ENCODE measurements at places on chromosomes 1 and 21.
A peak's percentile ranks its signal among the peaks of the same experiment; 100 is the strongest.

- DNase-seq = no peak
These were observed 34.1 kb downstream of the OPTC start for GRCh38 chr1:203528063-203528462.

- DNase-seq = no peak
These were observed 6.4 kb upstream of the PROK1 start for GRCh38 chr1:110444561-110444960.

DNA sequence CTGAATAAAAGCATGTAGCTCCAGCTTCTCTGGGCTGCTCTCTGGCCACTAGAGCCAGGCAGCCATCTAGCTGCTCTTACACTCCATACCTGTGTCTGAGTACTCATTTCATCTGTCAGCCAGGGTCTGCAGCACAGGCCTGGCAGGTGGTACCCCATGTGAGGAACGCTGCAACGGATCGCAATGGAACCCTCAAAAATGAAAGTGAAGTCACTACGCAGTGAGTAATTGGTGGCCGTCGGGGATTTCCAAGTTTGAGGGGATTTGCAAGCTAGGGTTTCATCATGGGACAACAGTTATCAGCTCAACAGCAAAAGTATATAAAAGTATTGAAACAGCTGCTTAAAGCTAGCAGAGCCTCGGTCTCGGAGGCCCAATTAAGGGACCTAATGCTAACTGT, 186.7 kb downstream of the HFM1 start:
- no peak for DNase-seq

DNA sequence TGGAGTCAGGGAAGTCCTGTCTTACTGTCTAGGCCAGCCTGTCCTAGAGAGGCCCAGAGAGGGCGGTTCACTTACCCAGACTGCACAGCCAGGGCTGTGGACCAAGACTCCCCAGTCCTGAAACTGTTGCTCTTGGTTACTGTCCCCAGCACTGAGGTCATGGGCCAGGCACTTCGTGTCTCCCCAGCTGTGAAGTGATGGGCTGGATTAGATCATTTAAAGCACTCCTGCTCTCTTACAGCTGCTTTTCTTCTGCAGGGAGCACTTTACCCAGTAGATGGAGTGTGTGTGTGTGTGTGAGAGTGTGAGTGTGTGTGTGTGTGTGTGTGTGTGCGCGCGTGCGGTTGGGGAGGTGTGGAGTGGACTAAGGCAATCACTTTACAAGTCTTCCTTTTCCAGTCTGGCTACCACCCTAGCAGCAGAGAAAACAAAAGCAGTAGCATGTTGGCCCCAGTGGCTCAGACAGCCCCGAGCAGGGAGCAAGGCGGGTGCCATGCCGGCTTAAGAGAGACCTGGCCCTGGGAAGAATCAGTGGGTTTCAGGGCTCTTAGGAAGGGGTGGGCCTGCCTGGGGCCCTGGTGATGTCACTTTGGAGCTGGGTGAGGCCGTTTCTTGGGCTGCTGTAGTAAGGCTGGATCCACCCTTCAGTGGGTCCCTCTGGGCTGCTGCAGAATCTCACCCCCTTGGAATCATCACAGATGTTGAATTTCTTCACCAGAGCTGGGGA, 2.4 kb downstream of the SPSB1 start:
- no peak for DNase-seq

GRCh38 chr1:6163973-6164617, 16.0 kb downstream of the CHD5 start:
- no peak for DNase-seq

DNA sequence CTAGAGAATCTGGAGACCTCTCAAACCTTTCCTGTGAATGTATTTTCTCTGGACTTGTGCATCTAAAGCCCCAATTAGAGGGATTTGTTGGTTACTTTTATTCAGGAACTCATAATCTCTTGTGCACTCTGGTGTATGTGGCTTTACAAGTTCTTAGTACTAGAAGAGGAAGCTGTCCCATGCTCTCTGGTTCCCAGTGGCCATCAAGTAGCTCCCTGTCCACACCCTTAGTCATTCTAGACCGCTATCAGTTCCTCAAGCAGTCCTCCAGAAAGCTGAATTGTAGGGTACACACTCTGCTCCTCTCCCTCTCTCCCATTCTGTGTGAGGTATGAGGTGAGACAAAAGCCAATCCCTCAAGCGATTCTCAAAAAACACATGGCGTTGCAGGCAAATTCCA, 470.3 kb downstream of the PTPRC start:
- no peak for DNase-seq

GRCh38 chr21:28148400-28149064, 844.1 kb downstream of the LTN1 start:
- no peak for DNase-seq

DNA sequence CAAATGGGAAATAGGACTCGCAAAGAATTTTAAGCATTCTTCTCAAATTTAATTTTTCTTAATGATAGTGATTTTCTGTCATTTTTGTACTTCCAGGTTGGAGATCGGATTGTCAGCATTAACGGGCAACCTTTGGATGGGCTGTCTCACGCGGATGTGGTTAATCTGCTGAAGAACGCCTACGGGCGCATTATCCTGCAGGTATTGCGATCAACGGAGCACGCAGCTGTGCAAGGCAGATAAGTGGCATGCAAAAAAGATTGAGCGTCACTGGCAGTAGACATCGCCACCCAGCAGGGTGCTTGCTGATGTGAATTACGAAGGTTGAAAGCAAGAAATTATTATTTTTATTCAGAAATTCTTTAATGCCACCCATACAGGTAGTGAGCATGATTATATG, 65.9 kb upstream of the L1TD1 start:
- DNase-seq = no peak

DNA sequence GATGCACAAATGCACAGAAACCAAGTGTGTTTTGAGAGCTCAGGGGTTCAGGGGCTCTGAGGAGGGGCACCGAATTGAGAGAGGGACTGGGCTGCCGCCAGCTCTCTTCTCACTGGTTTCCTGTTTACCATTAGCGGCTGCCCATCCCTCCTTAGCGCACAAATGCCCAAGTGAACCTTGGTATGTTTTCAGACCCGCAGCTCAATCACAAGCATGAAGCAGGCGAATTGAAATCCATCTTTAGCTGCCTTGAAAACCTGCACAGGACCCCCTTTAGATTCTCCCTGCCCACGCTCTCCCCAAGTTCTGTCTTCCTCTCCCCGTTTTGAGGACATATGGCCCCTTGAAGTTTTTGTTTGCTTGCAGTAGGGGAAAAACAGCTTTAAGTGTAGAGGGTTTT, 61.1 kb upstream of the ACOT11 start:
- no peak for DNase-seq

- no peak for DNase-seq
These were observed 294.1 kb upstream of the KAZN start for GRCh38 chr1:14304381-14304865.

DNA sequence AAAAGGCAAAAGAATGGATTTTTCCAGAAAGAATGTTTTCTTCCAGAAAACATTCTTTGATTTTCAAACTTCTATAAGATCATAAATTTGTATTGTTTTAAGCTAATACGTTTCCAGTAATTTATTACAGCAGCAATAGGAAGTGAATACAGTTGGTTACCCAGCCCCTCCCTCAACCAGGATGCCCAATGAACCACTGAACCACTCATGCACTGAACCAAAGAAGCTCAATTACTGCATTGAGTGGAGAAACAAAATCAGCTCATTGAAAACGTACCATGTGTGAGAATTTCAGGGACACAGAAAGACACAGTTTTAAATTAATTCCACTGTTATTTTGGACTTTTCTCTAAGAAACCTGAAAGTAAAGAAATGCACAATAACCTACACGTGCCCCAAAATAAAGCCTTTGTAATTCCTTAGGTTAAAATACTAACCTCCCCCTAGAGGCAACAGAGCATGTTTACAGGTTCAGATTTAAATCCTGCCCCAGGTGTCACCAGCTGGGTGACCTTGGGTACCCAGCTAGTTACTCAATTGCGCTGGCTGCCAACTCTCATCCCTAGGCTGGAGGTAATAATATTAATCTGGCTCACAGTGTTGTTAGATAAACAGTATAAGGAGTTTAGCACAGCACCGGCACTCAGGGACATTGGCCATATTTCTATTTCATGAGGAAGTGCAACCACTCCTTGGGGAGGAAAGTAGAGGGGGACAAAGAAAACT, 111.7 kb downstream of the NMNAT2 start:
- DNase-seq = no peak

DNA sequence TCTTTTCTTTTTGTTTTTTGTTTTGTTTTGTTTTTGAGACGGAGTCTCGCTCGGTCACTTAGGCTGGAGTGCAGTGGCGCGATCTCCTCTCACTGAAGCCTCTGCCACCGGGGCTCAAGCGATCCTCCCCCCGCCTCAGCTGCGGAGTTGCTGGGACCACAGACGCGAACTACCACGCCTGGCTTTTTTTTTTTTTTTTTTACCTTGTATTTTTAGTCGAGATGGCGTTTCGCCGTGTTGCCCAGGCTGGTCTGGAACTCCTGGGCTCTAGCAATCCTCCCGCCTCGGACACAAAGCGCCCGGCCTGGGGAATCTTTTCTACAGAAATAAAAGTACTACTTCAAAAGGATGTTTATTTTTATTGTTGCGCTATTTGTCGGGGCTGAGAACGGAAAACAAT, 1.1 kb upstream of the SETDB1 start:
- no peak for DNase-seq

DNA sequence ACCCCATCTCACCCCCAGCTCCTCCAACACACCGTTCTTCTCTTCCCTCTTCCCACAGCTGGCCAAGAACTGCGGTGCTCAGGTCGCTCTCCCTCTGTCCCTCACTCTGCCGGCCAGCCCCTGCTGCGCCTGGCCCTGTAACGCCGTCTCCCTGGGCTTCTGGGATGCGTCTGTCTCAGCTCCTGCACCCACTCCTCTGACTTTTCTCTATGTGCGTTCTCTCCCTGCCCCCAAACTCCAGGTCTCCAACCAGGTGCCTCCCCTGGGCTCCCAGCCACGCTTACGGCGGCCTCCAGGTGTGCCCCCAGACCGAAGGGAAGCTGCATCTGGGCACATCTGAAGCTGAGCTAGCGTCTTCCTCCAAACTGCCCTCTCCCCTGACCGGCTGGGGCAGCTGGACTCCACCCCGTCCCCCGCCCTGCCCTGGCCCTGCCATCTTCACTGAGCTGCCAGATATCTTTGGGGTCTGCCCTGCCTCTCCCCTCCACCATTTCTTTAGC, 2.6 kb downstream of the KRTAP10-12 start:
- no peak for DNase-seq

DNA sequence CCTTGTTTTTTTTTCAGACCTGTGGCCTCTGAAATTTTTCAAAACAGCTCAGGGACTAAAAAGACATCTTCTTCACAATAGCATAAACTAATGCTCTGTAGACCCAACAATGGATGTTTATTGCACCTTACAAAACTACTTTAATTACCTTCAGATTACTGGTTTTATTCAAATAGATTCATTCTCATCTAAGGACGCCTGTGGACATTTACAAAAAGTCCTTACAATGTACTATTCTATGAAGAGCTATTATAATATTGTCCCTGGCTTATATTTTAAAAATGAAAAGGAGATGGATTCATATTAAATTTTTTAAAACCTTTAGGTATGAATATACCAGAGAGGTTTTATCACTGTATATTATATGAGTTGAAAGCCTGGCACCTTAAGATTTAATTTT, 238.4 kb upstream of the NR5A2 start:
- no peak for DNase-seq

DNA sequence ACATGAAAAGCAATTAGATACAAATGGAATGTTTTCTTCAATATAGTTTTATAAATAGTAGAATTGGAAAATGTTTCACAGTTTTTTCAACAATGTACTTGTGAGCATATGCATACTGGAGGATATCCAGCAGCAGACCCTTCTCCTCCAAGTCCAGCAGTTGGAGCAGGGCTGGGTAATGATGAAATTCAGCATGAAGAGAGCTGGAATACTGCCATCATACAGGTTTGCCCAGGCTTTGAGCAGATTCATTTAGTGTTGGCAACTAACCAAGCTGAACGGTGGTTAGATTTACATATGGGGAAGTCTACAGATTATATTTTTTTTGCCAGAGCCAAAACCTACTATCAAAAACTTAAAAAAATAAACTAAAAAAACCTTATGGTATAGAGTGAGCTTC, 38.3 kb downstream of the WDR3 start:
- DNase-seq = no peak

GRCh38 chr1:181101581-181102226, 13.2 kb downstream of the IER5 start:
- DNase-seq = no peak

GRCh38 chr1:31658721-31659120, 14.0 kb upstream of the PEF1 start:
- DNase-seq = no peak

DNA sequence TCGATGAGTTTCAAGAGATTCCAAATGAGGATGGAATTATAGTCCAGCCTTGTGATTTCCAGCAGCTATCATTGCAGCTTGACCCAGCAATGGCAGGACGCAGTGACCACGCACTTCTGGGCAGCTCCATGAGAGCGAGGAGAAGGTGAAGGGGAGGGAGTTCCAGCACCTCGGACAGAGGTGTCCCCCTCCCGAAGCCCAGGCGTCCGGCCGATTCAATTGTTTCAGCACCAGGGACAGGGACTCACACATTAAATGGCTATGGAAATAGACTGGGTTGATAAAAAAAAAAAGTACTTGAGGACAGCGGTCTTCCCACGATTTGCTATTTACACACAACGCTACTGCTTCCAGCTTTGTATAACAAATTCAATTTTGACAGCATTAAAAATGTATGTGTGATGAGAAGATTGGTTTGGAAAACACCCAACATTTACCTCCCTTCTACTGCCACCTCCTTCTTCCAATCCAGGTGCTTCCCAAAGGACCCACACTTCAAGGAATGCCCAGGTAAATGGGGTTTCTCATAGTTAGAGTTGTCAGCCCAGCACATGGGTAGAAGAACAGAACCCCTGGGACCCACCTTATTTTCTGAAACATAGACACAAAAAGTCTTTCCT, 71.8 kb downstream of the DISP3 start:
- peak; percentile 26 for DNase-seq

DNA sequence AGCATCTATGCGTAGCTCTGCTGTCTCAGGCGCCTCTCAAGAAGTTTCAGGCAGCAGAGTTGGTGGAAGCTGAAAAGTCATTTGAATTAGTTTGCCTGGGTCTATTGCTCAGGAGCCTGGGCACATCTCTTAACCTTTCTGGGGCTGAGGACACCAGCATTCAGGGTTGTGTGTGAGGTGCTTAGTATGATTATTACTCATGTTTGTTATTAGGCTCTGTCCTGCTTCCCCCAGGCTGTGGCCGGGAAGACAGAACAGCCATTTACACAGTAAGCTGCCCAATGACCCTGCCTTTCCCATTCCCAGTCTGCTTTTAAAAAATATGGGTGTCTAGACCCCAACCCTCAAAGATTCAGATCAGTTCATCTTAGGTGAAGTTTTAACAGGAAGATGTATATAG, 53.9 kb upstream of the CACNA1E start:
- no peak for DNase-seq

- no peak for DNase-seq
These were observed 22.4 kb upstream of the EPS15 start for GRCh38 chr1:51541313-51542050.

DNA sequence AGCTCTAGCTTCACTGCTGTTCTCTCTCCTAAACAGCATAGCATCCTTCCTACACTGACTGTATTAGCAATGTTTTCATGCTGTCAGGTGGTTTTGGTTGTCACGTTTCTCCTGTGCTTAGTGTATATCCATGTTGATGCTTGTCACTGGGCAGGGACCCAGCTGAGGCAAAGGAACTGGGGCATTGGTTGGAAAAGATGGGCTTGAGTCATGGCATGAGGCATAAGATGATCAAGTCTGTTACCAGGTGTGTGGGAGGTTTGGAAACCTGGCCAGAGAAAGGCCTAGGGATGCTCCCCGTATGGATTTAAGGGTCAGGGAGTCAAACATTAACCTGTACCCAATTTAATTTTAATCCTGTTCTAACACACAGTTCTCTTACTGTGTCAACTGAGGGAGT, 69.6 kb downstream of the OSBPL9 start:
- no peak for DNase-seq

- DNase-seq = no peak
These were observed 40.1 kb downstream of the LAMC1 start for GRCh38 chr1:183063349-183063748.
